Activated CD4-positive, alpha-beta T cell treated with anti-CD3 and anti-CD28 coated beads, Interleukin-2, amount 10 ng/mL, durations not matched to agents 24 days and 14 days (primary cell): ENCODE measurements at places on chromosomes 7 and 10.
A peak's percentile ranks its signal among the peaks of the same experiment; 100 is the strongest.

- peaks cover 5% of the 10 kb centered on the region for H3K27me3 ChIP-seq
- peak overlapping the region; percentile 90 for H3K27ac ChIP-seq
- peak; percentile 64 for DNase-seq
- H3K36me3 ChIP-seq: peaks cover 10% of the 10 kb centered on the region
Observed at GRCh38 chr7:128406314-128407232, 3.2 kb downstream of the IMPDH1 start.

- peaks cover 2% of the 10 kb centered on the region for H3K27me3 ChIP-seq
- H3K27ac ChIP-seq: no peak overlapping the region
- peaks cover 20% of the 10 kb centered on the region for H3K36me3 ChIP-seq
- DNase-seq: no peak
- H3K4me3 ChIP-seq: no peak overlapping the region
Observed at GRCh38 chr7:97847791-97848190, 24.4 kb downstream of the ASNS start.

DNA sequence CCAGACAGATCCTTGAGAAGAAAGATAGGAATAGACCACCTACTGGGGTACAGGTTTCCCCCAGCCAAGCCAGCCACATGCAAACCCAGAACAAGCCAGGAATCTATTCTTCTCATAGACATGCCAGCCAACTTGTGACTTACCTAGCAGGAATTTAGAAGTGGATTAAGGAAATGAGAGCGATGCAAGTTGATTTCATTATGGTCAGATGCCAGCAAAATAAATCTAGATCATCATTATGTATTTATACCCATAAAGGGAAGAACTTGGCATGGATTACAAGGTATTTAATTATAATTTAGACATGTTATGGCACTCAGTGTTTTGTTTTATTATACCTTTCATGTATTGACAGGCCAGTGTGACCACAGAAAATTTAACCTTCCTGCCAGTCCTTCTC lies 32.8 kb downstream of the SLC35G1 start:
- no peaks in the 10 kb centered on the region for H3K36me3 ChIP-seq
- H3K4me3 ChIP-seq: no peak overlapping the region
- no peaks in the 10 kb centered on the region for H3K27me3 ChIP-seq
- no peaks in the 10 kb centered on the region for H3K4me1 ChIP-seq
- no peak overlapping the region for H3K27ac ChIP-seq

GRCh38 chr7:137147338-137147720 lies 196.2 kb downstream of the PTN start:
- H3K4me3 ChIP-seq: no peak overlapping the region
- no peak for DNase-seq
- no peaks in the 10 kb centered on the region for H3K4me1 ChIP-seq
- no peak overlapping the region for H3K27ac ChIP-seq
- H3K27me3 ChIP-seq: no peaks in the 10 kb centered on the region

DNA sequence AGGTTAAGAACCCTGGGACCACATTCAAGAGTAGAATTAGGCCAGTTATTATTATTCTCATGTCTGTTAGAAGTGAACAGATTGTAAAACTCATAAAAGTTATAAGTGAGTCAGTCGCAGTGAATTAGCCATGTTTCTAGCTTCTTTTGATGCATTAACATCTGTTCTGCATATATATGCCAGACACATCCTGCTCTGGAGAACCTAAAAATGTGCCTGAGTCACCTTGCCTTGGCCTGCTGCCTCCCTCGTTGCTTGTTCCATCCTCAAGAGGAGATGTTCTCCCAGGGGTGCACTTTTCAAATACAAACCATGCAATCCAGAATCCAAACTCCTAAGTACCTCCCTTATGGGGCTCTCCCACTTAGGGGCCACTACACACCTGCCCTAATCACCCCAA lies 14.8 kb downstream of the TSPAN12 start:
- H3K36me3 ChIP-seq: no peaks in the 10 kb centered on the region
- no peaks in the 10 kb centered on the region for H3K27me3 ChIP-seq
- DNase-seq: no peak
- H3K4me1 ChIP-seq: no peaks in the 10 kb centered on the region
- H3K27ac ChIP-seq: no peak overlapping the region
